ENCODE measurements at places on chromosomes 13 and 19. TPM values are rescaled to one million over a fixed set of nuclear protein-coding genes. Genes with fewer than 3 reads are reported as not detected.

- DNase-seq = no peak
Observed at GRCh38 chr19:34475026-34475974, 6.3 kb upstream of the WTIP start.

GRCh38 chr19:46925548-46925950 is 64.8 kb downstream of the ARHGAP35 start:
- no peak for DNase-seq

DNA sequence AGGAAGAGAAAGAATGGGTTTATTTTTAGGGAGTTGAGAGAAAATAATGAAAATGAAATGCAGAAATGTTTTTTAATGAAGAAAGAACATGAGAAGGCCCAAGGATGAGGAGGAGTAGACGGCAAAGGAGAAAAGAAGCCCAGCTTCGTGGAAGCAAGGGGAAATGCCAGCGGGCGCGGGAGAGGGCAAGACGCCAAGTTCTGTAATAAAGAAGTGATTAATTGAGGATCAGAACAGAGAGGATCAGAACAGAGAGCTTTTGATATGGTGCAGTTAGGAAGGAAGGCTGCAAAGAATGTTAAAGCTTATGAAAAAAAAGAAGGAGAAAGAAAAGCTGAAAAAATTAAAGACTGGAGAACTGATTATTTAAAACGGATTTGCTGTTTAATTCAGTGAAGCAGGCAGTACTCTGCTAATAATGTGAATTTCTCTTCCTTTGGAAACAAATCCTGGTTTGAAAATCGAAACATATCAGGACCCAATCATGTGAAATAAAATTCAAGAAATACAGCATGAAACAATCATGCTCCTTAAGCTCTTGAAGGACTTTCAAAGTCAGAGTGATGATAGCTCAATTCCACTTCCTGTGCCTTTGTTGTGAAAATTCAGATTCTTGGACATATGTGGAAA is 99.3 kb upstream of the SOX1 start:
- no peak for DNase-seq

- no peak for DNase-seq
Observed at GRCh38 chr19:24032651-24033050, 54.3 kb upstream of the ZNF254 start.

GRCh38 chr13:53089951-53090350 is 61.3 kb downstream of the OLFM4 start:
- no peak for DNase-seq

DNA sequence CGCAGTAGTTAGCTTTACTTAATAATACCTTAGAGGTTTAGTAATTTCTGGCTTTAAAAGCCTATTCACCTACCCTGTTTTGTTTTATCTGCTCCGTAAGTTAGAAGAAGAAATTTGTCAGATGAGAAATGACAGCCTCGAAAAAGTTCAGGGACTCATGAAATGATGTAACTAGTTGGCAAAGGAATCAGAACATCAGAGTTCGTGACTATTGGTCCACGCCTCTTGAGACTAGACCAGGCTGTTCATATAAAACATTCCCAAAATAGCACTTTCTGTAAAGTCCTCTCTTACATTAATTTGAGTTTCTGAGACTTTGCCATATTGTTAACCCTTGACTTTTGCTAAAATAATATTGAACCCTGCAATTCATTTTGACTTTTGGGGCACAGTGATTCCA is 92.0 kb downstream of the HS6ST3 start:
- DNase-seq = no peak

GRCh38 chr13:65488606-65489005 is 1741.5 kb downstream of the PCDH9 start:
- no peak for DNase-seq

- DNase-seq = no peak
Observed at GRCh38 chr19:37078717-37079032, 442 bp downstream of the ZNF420 start.

GRCh38 chr19:44757735-44758505 is 9.4 kb downstream of the BCL3 start:
- peak; percentile 69 for DNase-seq

GRCh38 chr13:24668511-24668910 is 11.7 kb upstream of the ATP12A start:
- DNase-seq = no peak

DNA sequence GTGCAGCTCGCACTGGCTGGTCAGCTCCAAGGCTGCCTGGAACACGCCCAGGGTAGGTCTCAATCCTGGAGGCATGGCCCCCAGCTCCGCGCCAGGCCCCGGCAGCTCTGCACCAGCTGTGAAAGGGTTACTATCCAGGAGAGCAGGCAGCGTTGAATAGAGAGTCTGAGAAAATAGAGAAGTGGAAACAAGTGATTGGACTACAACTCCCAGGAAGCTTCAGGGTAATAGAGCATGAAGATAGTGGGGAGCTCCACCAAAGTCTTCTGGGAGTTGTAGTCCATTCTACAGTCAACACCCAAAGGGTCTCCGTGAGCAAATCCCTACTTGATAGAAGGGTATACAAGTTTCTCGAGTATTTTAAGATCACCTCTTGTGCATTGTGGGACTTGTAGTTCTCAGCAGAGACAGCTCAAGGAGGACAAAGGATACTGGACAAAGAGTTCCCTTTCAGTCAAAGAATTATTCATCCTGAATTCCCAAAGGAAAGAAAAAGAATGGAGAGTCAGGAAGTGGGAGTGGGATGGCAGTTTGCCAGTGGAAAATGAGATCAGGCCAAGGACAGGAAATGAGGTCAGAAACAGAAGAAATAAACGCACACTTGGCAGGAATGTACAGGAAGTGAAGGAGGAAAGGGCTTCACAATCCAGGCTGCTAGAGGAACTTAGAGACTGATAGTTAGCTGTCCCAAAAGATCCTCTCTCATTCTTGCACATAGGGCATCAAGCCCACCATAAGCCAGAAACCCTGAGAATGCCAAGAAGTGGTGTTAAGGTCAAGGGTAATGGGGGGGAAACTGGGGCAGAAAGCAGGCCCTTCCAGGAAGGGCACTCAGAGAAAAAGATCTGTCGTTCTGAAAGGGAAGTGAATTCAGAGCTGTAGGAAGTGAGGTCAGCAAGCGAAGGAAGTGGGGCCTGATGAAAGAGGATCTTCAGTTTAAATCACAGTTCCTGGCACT is 5.5 kb upstream of the MAMSTR start:
- no peak for DNase-seq

DNA sequence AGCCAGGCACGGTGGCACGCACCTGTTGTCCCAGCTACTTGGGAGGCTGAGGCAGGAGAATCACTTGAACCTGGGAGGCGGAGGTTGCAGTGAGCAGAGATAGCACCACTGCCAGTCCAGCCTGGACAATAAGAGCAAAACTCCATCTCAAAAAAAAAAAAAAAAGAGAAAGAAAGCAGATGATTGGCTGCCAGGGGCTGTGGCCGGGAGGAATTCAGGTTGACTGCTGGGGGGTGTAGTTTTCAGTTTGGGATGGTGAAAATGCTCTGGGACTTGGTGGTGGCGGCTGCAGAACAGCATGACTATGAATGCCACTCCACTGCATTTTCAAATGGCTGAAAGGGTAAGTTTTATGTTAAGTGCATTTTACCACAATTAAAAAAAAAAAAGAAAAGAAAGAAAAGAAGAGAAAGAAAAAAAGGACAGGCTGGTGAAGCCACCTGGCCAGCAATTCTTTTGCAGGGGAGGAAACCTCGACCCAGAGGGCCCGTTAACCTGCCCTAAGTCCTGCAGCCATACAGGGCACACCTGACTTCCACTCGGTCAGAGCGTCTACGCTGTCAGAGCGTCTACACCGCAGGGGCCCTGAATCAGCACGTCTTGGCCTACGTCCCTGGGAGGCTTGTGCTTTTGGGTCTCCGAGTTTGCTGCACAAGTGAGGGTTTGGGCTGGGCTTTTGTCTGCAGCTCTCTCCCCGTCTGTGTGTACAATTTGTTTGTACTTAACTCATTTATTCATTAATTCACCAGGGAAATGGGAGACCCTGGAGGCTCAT is 3.6 kb downstream of the ISOC2 start:
- DNase-seq = no peak

DNA sequence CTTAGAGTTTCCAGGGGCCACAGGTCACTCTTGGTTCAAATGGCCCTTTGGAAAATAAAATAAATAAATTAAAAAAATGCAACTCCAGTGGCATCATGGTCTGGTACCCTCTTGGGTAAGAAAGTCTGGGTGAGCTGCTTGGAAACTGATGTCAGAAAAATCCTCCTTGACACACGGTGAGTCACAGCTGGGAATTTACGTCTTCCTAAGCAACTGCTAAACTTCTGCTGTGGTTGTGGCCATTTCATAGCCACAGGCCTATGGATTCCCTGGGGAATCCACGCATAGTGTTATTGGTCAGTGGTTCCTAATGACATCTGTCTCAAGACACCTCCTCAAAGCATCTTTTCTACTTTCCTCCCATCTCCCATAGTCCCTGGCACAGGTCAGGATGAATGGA is 220.8 kb downstream of the COG6 start:
- DNase-seq = no peak

- no peak for DNase-seq
Observed at GRCh38 chr13:61277586-61278276, 137.9 kb downstream of the PCDH20 start.

DNA sequence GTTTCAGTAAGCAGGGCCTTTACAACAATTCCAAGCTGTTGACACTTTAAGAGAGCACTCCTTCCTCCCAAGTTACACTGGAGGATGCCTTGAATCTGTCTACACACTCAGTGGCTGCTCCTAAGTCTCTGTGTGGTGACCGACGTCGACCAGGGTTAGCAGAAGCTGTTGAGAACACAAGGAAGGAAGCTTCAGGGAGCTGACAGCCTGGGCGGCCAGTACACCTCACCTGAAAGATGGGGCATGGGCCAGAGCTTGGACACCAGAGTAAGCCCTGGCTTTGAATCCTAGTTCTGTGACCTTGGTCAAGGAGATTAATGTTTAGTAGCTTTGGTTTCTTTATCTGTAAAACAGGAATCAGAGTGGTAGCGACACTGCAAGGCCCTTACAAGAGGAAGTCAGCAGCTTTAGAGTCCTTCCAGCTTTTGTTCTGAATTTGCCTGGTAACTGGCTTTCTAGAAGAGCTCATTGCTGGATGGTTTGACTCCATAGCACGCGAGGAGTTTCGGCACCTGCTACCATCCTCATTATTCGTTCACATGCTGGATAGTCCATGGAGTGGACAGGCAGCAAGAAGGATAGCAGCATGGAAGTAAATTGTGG is 214.2 kb downstream of the FGF9 start:
- DNase-seq = no peak

- DNase-seq = no peak
Observed at GRCh38 chr13:111952814-111953213, 114.1 kb upstream of the SOX1 start.

DNA sequence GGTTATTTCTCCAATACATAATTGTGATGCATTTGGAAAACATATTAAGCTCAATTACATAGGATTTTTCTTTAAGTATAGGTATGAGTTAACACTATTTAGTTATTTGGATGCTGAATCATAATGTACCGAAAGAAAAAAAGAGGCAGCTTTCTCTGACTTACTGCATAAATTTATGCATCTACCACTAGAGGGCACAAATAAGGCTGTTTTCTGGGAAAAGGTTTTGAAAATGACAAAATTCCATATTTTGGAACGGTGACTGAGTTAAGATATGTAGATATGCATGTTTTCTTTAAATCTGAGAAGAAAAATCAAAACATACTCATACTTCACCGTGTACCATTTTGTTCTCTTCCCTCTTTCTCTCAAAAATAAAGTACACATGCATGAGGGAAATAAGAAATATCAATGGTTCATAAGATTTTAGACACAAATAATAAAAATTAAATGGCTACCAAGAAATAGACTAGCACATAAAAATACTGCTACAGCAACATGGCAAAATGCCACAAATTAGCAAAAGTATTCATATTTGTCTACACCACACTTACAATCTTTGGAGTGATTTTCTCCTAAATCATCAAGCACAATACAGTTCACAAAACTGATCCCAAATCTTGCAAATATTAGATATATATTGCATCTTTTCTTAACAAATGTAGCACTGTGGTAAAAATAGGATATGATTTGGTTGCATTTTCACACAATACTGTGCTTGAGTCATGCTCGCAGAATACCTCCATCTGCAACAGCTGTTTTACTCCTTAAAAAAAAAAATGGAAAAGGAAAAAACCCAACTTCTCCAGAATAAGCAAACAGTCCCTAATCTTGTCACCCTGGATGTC is 260.0 kb downstream of the FGF14 start:
- DNase-seq = no peak

- peak; percentile 6 for DNase-seq
Observed at GRCh38 chr13:74761801-74762757, 627.9 kb upstream of the KLF12 start.

GRCh38 chr13:48235341-48236135 is 2.5 kb downstream of the ITM2B start:
- no peak for DNase-seq

GRCh38 chr13:48446464-48446863 is 33.6 kb upstream of the LPAR6 start:
- no peak for DNase-seq

DNA sequence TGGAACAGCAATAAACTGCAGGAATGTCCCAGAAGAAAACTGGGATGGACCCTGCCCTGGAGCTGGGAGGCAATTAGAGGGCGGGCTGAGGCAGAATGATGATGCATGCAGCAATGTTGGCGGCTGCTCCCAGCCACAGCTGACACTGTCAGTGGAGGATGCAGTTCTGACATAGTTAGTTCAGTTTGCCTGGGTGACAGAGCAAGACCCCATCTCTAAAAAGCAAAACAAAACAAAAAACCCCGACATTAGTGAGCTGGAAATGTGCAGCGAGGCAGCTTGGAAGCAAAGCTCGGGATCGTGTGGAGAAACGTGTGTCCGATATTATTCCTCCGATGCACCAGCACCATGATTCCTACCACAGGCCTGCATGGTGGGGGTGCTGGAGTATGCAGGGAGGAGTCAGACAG is 110.1 kb upstream of the UQCRFS1 start:
- no peak for DNase-seq

DNA sequence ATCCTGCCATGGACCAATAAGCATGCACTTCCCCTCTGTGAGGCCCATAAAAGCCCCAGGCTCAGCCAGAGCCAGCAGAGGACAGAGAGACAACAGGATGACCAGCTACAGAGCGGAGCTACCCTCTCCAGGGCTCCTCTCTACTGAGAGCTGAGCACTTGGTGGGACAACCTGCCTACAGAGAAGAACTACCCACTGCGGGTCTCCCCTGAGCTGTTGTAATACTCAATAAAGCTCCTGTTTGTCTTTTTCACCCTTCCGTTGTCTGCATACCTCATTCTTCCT is 7.5 kb upstream of the BAX start:
- no peak for DNase-seq

- DNase-seq = no peak
Observed at GRCh38 chr19:1151037-1151724, 22.9 kb downstream of the SBNO2 start.

NUFIP1 gene
- 3.7 TPM for total RNA-seq

SMAD9 gene
- total RNA-seq = 17.1 TPM

CYP2B6 gene
- total RNA-seq = not detected

ERFL gene
- 0.59 TPM for total RNA-seq

PRX gene
- 454 TPM for total RNA-seq

GPR12 gene
- total RNA-seq = 0.63 TPM

SELENOV gene
- not detected for total RNA-seq

AMER2 gene
- total RNA-seq = not detected

PCCA gene
- 31.8 TPM for total RNA-seq

OVOL3 gene
- not detected for total RNA-seq

ATP12A gene
- not detected for total RNA-seq

Data from tibial nerve (tissue), 4 donors.